NCI-H510A (cell line): ENCODE measurements at places on chromosomes 5 and 9.

DNA sequence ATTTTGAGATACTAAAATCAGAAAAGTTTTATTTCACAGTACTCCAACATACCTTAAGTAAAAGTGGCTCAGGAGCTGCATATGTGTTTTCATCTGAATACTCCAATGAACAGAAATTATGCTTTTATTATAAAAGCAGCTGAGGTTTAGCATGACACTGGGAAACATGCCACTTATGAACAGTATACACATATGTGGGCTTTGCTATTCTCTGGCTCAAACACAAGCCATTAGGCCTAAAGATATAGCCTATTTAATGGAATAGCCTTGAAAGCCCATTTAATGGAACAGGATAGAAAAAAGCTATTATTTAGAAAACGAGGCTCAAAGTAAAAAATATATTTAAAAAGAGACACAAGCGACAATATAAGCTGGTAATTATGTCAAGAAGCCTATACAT is 74.1 kb downstream of the SLC38A9 start:
- no peak for DNase-seq

GRCh38 chr5:124040799-124041198 is 528.8 kb downstream of the CSNK1G3 start:
- no peak for DNase-seq

DNA sequence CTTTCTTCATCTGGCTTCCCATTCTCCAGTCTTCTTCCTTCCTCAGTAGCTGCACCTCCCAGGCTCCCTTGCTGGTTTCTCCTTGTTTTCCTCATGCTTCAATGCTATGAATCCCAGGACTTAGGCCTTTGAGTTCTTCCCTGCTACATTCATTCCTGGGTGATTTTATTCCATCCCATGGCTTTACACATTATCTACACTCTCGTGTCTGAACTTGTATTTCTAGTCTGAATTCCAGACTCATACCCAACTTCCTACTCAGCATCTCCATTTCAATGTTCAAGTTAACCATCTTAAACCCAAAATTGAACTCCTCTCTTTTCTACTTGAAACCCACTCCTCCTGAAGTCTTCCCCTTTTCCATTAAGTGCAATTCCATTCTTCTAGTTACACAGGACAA is 20.0 kb downstream of the SLC24A2 start:
- DNase-seq, result no peak

DNA sequence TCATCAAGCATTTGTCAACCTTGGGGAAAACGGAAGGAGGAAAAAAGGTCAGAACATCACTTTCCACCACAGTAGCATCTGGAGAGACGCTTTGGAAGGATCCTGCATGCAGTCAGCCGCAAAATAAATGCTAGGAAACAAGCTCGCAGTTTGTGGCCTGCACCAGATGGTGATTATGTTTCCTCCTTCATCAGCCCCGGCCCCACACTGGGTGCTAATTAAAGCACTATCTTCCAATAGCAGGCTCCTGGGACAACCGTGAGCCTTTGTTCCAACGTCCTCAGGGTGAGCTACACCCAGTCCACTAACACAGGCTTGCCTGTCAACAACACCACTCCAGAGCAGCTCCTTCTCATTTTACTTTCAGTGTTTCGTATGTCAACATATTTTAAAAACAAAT is 64.0 kb downstream of the RNF130 start:
- DNase-seq, result no peak

- no peak for DNase-seq
Measured at GRCh38 chr5:83357621-83358231, 113.8 kb upstream of the VCAN start.

- no peak for DNase-seq
Measured at GRCh38 chr9:116653348-116654058, 33.6 kb upstream of the TRIM32 start.

DNA sequence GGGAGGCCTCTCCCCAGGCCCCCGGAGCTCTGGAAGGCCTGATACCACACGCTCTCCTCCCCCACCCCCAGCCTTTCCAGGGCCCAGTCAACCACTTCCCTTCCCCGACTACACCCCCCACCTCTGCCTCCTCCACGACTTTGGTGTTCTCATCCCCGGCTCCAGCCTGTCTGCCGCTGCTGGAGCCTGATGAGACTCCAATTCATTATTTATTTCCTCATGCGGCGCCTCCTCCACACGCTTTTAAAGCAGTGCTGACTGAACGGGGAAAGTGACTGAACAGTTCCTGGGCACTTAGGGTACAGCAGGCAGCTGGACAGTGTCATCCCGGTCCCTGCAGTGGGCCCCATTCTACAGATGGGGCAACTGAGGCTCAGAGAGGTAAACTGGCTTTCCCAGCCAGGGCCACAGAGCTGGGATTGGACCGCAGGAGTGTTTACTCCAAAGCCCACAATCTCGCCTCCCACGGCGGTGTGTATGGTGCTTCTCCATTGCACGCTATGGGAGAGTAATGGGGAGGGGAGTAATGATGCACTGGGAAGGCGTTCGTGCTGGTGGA is 15.9 kb upstream of the RPL26L1 start:
- no peak for DNase-seq

DNA sequence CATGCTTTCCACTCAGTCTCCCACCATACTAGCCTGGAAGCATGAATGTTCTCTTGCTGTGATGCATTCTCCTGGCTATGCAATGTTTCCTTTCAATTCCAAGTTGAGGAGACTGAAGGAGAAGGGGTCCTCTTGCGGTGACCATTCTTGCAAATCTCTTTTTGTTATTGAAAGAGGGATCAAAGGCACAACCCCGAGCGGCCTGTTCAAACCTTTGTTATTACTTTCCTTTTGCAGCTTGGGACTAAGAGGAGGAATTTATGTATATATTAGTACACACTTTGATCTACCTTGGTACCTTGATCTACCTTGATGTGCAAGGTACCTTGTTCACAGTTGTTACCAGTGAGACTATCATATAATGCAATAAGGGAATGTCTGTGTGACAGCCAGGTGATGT is 147.3 kb downstream of the KCTD16 start:
- DNase-seq, result no peak

DNA sequence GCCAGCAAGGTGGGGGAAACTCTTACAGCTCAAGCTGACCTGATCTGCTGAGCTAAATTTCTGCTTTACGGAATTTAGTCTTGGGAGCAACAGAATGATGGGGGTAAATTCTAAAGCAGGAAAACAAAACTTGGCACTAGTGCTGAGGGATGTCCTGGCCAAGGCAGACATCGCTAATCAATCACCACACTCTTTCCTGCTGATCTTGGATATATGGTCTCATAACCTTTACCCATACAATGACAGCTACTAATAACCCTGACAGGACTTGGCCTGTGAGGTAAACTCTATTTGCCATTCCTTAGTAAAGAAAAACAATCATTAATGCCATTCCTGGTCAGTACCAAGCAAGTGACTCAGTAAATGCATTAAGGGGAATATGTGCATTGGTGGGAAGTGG is 51.5 kb downstream of the PPARGC1B start:
- DNase-seq, result no peak

DNA sequence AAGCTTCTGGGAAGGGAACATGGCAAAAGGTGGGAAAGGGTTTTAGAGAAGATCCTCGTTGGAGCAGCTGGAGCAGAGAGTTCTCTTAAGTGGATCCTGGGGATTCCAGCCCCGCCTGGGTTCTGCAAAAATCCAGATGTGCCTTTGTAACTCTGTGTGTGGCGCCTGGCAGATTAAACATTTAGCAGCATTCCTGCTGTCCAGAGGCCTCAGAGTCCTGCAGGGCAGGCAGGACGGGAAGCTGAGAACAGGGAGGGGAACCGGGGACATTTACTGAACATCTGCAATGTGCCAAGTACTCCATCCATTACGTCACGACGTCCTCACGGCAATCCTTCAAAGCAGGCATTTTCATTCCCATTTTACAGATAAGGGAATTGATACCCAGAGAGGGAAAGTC is 6.0 kb downstream of the EIF4E1B start:
- DNase-seq, result no peak

DNA sequence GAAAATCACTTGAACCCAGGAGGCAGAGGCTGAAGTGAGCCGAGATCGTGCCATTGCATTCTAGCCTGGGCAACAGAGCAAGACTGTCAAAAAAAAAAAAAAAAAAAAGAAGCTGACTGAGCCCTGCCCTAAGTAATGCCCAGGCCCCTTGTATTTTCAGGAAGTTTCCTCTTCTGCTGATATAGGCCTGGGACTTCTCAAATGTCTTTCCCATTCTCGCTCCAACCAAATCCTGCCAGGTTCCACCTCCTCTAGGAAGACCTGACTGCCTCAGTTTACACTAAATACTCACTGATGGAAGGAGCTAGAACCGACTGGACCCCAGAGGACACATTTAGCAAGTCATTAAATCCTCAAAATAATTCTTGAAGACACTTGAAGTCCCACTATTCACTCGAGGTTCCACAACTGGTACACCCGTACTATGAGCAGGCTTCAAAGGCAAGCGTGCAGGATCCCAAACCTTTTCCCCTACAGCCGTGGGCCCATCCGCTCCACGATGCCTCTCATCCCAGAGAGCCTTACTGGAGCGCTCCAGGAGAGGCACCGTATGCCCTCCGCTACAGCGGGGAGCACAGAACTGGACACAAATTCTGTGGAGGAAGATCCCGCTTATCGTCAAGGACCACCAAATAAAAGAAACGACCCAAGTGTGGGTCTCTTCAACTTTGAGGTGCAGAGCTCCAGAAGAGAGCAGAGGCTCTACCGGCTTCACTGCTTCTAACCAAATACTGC is 676 bp downstream of the NOL6 start:
- no peak for DNase-seq

DNA sequence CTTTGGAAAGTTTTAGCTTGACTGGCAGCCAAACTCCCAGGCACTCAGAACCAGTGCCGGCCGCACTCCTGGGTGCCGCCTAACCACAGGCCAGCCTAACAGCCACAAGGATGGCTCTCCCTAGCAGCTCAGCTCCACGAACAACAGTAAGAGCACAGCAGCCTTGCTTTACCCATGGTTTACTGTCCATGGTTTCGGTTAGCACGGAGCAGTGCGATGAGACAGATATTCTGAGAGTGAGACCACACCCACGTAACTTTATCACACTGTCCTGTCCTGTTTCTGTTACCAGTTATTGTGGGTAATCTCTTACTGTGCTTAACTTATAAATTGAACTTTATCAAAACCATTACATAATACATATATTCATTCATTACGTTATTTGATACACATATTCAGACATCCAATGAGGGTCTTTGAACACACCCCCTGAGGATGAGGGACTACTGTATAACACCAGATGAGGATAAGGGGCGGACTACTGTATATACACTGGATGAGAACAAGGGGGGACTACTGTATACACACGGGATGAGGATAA is 12.4 kb downstream of the CLPTM1L start:
- DNase-seq, result no peak
